Suppressor macrophage treated with lipopolysaccharide for 4 hours (primary cell): ENCODE measurements at places on chromosomes 4 and X.

DNA sequence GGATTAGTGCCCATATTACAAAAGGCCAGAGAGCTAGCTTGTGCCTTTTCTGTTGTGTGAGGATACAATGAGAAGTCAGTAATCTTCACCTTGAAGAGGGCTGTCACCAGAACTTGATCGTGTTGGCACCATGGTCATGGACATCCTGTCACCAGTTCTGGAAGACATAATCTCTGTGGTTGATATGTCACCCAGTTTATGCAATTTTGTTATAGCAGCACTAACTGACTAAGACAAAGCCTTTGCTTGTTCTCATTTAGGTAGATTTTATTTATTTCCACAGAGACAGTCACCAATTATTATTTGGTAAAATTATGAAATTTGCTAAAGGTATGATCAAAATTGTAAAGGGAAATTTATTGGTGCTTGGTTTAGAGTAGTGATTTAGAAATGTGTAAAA is 308.8 kb upstream of the CPXCR1 start:
- DNase-seq = no peak

DNA sequence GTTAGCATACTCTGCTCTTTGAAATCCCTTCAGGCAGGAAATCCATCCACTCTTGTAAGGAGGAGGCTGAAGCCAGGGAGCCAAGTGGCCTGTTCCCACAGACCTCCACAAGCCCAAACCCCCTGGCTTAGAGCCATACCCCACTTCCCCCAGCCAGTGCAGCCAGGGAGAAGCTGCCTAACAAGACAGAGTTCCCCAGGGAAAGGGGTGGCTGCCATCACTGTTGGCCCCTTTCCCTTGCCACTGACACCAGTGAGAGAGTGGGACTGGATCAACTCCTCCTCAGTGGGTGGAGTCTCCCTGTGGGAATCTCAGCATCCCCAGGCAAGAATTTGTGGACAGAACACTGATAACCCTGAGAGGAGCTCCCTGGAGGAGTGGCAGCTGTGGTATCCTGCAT is 389.4 kb downstream of the PABPC4L start:
- DNase-seq = no peak

- DNase-seq = no peak
Observed at GRCh38 chr4:60724623-60725022, 475.5 kb upstream of the ADGRL3 start.

GRCh38 chr4:155114790-155115189 is 93.6 kb upstream of the NPY2R start:
- DNase-seq = no peak

GRCh38 chr4:183758061-183758757 is 99.1 kb downstream of the TRAPPC11 start:
- DNase-seq = no peak

- no peak for DNase-seq
Observed at GRCh38 chr4:184359888-184360287, 114.5 kb downstream of the IRF2 start.

DNA sequence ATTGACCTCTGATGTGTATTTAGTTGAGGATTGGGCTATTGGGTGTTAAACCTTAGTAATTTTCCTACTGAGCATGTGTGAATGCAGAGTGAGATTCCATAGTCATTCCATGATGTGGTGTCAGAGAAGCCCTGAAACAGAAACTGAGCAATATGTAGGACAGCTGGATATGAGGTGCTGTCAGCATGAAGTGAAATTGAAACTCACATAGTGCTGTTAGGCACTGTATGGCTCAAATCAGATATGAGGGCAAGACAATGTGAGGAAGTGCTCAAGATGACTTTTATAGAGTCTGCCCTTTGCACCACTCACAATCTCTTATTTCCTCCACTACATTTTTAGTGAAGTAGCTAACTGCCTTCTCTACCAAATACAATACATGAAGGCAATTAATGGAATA is 188.3 kb downstream of the SH3BGRL start:
- DNase-seq = peak; percentile 48

DNA sequence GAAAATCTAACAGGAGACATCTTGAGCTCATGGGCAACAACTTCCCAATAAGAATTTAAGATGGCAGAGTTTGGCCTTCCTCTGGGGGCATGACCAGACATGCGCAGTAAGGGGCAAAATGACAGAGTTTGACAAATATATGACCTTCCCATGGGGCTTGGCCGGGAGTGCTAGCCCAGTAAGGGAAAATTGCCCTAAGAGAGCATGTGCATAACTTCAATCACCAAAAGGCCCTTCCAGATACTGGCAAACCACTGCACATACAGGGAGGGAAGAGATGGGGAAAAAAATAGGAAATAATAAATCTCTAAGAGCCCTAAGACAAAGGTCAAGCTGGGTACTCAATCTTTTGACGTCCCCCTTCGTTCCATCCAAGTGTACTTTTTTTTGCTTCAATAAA is 13.4 kb downstream of the TIFA start:
- no peak for DNase-seq

GRCh38 chr4:79514621-79515329 is 106.7 kb upstream of the GK2 start:
- no peak for DNase-seq

GRCh38 chr4:154781126-154781982 is at the start of gene RBM46:
Gene RBM46 (plus strand): TSS chr4:154781272. CDS start chr4:154796753, 15,481 bp downstream.
- no peak for DNase-seq

DNA sequence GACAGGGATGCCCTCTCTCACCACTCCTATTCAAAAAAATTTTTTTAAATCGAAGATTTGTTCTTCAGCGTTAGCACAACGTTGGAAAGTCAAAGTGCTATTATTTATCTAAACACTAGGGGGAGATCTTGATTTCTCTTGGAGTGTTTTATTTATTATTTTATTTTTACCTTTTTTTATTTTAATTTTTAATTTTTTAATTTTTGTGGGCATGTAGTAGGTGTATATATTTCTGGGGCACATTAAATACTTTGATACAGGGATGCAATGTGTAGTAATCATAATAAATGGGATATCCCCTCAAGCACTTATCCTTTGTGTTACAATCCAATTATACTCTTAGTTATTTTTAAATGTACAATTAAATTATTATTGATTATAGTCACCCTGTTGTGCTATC is 37.4 kb upstream of the SLC10A4 start:
- peak; percentile 42 for DNase-seq

GRCh38 chrX:112211459-112211858 is 128.9 kb upstream of the TRPC5 start:
- DNase-seq = no peak

DNA sequence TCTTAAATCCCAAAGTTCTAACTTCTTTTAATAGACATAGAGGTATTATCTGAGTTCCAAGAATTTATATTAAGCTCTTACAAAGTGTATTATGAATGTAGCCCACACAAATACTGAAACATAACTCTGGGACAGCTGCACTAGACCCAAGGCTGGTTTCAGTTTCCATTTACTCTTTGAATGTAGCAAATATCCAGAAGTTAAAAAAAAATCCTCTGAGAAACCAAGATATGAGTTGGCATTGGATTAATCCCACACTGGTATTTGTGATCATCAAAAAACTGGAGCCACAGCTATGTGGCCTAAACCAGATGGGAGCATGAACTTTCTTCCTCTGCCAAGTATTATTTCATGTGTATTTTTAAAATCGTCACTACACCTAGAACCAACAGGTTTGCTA is 23.6 kb upstream of the SMPX start:
- peak; percentile 27 for DNase-seq

DNA sequence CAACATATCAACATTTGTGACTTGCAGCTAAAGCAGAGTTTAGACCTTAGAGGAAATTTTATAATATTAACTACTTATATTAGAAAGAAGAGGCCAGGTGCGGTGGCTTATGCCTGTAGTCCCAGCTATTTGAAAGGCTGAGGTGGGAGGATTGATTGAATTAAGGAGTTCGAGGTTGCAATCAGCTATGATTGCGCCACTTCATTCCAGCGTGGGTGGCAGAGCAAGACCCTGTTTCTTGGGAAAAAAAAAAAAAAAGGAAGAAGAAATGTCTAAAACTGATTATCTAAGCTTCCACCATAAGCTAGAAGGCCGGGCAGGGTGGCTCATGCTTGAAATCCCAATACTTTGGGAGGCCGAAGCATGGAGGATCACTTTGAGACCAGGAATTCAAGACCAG is 42.0 kb upstream of the USP9X start:
- DNase-seq = no peak

DNA sequence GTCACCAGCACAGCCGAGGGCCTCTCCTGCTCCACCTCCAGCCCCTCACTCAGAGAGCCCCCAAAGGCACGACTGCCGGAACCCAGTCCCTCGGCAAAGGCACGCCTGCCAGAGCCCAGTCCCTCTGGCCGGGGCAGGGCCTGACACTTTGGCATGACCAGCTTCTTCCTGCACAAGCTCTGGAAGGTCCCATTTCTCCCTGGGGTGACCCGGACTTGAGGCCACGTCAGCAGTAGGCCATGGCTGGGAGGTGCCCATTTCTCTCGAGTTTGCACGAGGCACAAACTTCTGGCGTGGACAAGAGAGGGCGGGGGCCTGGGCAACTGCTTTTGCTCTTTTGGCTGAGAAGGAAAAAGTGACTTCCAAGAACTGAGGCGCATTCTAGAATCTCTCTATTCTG is 62.2 kb upstream of the GPR78 start:
- no peak for DNase-seq

DNA sequence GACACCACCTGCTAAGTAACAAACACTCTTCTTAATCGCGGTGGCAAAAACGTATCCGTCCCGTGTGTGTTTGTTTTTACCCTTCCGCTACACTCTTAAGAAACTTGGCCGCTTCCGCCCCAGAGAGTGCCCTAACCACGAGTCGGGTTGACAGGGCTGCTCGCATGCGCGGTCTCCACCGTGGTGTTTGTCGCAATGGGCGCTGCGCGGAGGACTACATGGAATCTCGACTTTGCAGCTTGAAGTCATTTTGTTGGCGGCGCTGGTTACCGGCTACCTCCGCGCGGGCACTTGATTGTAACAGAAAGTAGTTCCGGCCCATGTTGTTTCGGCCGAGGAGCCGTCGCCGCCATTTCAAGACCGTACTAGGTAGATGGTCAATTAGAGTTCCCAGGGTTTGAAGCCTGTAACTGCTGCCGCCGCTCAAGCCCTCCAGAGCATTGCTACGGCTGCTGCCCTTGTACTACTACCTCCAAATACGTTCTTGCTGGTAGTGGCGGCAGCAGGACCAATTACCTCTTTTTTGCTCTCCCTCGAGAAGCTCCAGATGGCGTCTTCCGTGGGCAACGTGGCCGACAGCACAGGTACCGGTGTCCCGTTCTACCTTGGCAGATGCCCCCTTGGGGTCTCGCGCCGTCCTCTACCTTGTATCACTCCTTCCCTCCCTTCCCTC is at the start of gene OGT:
OGT (plus strand) TSS at position 352 of the 673 bp plus-strand sequence; CDS start at position 548, 196 bp downstream.
- peak; percentile 94 for DNase-seq

- no peak for DNase-seq
Observed at GRCh38 chr4:78020677-78021076, 36.4 kb upstream of the FRAS1 start.

- DNase-seq = no peak
Observed at GRCh38 chr4:145881989-145882388, 56.6 kb downstream of the ZNF827 start.

DNA sequence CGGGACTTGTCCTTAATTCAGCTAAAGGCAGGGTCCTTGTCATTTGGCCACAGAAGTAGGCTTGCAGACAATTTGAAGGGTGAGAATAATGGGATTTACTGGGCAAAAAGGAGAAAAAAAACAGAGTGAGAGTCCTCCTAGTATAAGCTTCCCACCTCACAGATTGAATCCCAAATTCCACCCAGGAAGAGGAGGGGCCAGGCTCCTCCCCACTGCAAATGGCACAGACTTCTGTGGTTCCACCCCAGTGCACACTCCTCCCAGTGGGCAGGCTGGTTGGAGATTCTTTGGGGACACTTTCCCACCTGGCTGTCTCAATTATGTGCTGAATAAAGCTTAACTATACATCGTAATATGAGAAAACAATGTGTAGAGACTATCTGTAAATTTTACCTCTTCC is 31.6 kb downstream of the MEPE start:
- DNase-seq = no peak

DNA sequence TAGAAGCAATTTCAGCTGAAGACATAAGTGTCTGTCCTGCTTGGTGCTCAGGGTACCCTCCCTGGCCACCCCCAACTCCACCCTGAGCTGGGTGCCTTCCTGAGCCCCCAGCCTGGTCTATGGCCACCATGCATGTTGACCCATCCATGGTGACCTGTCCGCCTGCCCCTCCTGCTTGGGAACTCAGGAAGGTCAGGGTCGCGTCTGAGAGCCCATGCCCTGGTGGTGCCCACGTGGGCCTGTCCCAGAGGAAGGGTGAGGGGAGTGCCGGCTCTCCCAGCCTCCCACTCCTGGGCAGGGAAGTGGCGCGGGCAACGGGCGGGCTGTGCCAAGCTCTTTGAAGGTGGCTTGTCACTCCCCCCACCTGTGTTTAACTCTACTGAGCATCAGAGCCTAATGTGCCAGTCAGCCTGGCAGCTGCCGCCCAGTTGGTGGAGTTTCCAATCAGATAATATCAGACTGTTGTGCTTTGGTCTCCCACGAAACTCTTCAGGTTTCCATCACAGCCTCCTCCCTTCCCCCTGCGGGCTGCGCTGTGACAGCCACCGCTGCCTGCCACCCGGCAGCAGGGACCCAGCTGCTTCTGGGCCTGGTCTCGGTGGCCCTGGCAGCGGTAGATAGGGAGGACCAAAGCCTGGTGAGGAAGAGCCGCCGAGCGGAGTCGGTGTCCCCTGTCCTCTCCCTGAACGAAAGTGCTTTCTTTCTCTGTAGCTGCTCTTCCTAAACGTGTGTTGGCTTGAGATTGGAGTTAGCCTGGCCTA is 4.8 kb downstream of the SH3BP2 start:
- DNase-seq = no peak

DNA sequence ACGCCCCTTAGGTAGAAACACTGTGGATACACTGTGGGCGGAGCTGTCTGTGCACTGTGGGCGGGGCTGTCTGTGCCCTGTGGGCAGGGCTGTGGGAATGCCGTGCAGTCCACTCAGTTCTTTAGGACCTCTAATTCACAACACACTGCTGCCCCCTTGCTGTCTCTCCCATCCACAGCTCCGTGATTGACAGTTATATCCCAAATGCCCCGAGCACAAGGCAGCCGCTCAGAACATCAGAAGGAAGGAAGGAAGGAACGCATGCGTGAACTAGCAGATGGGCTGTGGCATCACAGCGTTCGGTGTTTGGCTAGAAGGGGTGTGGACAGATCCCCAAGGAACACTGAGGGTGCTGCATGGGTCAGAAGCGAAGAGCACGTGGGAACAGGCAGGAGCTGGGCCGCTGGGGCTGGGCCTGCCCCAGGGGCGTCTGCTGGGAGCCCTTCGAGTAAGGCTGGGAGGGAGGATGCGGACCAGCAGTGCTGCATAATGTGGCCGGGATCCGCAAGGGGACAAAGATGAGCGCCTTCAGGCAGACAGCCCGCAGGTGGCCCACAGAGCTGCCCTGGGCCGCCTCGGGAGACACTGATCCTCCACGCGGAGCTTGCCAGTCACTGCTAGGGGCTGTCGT is 29.8 kb downstream of the ACOX3 start:
- peak; percentile 52 for DNase-seq

- DNase-seq = no peak
Observed at GRCh38 chrX:74446876-74447275, 25.6 kb downstream of the SLC16A2 start.
